ENCODE measurements at places on chromosomes 1 and 21.
A peak's percentile ranks its signal among the peaks of the same experiment; 100 is the strongest.

DNA sequence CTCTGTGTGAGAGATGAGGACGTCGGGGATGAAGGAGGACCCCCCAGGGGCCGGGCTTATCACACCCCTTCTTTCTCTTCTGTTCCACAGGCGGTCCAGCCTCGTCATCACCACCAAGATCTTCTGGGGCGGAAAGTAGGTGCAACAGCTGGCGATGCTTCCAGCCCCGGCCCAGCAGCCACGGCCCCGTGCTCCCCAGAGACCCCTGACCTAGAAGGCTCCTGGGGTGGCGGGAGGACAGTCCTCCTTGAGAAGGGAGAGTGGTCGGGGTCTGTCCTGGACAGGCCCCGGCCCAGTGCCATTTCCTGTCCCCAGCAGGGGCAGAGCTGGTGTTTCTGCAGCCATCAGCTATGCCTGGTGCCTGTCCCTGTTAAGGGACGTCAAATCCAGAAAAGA, 41.7 kb downstream of the KCNAB2 start:
- DNase-seq, result no peak

GRCh38 chr1:97668945-97669344, 251.9 kb downstream of the DPYD start:
- no peak for DNase-seq

DNA sequence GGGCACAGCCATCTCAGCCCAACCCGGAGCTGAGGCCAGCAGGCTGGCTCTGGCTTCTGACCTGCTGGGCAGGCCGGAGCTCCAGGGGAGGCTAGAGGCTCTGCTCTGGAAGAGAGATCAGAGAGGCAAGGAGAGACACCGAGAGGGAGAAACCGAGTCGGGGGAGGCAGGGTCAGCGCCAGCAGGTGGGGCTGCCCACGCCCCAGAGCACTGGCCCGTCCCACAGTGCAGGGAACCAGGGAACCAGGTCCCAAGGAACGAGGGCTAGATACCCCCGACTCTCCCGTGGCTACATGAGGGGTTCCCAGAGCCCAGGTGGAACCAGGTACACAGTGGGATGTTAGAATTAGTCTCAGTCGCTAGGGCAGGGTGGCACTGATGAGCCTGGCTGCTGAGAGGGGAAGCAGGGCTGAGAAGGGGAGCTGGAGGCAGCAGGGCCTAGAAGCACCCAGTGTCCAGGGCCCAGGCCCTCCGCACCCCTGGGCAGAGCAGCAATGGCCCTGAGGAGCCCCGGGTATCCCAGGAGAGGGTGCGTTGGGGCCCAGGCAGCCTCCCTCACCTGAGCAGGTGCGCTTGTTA, 2.1 kb downstream of the MASP2 start:
- no peak for DNase-seq

DNA sequence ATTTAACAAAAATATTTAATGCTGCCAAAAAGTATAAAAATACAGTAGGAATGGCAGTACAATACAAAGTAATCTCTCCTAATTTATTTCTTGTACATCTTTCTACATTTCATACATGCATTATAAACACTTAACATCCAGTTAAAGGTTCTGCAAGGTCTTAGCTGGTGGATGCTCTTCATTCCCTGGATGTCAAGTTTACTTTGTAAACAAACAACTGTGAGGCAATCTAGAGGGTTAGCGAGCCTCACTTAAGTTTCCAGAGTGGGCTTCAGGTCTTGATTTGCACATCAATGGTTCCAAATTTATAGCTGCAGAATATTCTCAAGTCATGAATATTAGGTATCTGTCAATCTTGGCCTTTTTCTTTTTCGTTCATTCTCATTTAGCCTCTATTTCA, 21.3 kb downstream of the RALGPS2 start:
- no peak for DNase-seq

DNA sequence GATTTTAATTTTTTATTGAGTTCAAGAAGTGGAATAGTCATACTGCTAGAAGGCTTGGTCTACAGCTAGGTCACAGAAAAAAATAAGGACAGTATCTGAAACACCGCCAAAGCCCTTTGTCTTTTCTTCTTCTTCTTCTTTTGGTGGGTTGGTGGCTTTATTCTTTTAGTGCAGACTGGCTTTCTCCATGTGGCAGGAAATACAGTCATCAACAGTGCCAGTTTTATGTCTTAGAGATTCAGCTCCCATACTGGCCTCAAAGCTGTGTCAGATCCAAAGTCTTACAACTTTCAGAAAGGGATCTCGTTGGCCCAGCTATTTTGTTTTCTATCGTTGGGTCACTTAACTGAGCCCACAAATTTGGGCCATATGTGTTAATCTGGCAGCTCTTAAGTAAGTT, 58.2 kb downstream of the FNBP1L start:
- no peak for DNase-seq

- DNase-seq, result no peak
Observed at GRCh38 chr21:41043014-41043413, 124.9 kb upstream of the BACE2 start.

GRCh38 chr1:203799157-203799556, 3.7 kb downstream of the ZBED6 start:
- no peak for DNase-seq

DNA sequence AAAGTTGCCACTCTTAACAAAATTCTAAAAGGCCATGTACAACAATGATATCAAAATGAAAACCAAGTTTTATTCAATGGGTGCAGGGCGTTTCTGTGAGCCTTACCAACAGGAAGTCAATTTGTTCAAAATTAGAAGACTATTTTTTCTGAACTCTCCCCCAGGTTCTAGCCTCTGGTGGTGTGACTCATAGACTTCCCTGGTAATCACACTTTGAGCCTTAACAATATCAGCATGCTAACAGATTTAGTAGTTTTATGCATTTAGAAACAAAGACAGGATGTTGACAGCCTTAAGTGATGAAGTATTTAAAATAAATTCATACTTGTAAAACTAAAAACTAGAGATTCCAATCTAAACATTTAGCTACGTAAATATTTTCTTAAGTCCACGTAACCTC, 88.4 kb downstream of the LRRC8C start:
- DNase-seq, result no peak

- no peak for DNase-seq
Observed at GRCh38 chr1:246577720-246578106, 11.5 kb downstream of the CNST start.

DNA sequence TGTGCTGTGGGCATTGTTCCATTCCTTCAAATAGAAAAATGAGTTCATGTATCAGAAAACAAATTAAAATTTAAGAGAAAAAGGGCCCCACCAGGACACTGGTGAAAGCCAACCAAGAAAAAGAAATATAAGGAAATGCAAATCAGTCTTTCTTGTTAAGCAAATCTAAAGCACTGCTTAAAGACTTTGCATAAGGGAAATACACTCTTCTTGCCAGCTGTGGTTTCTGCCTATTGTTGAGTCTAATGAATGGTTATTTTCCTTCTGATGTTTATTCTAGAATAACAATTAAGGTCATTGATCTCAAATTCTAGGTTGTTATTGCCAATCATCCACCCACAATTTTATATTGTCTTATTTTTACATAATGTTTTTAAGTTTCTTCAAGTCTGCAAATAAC, 158.6 kb upstream of the SNX7 start:
- no peak for DNase-seq

DNA sequence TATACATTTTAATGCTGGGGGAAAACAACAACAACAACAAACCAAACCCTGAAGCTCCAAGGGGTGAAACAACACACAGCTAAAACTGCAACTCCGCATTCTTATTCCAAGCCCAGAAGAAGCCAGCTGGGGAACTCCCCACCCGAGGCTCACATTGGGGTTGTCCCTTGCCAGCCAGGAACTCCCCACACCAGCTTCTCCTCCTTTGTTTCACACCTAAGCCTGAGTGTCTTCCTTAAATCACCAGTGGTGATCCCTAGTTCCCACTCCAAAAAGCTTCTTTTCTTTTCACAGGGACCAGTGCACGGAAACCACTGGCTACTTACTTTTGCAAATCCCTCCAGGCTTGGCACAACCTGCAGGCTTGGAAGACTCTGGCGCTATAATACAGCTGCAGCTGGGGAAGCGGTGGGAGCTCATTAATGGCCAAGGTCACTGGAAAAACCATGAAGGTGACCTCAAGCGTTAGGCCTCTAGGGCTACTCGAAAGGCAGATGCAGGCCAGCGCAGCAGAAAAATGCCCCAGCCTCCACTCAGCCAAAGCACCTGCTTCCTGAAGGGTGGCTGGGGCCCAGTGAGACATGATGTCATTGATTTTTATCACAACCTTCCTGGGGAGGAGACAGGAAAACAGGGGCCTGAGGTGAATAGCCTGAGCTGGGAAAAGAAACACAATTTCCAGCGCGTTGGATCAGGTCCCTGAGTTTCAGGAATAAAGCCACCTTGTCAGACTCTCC, 40.1 kb downstream of the TLR5 start:
- no peak for DNase-seq

GRCh38 chr1:208601561-208601960, 357.4 kb upstream of the PLXNA2 start:
- DNase-seq, result no peak

DNA sequence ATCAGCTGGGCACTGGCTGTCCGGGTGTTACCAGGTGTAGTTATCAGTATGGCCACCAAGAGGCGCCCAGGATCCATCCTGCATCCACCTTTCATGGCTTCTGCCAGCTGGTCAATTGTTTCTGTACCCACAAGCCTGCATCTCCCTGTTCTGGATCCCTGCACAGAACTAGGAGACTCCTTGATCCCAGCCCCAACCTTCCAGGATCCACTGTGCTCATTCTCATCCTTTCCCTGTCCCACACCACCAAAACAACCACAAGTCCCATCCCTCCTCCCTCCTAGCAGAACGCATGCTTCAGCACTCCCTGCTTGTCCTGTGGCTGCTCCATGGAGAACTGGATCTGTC, 27.2 kb upstream of the FOXE3 start:
- peak; percentile 33 for DNase-seq

GRCh38 chr1:223142795-223143536, at the start of gene TLR5:
Gene TLR5 (minus strand): TSS chr1:223143248. CDS start chr1:223113031, 30,217 bp downstream.
- DNase-seq, result peak; percentile 91

- DNase-seq, result no peak
Observed at GRCh38 chr21:20631633-20632032, 366.6 kb upstream of the NCAM2 start.

DNA sequence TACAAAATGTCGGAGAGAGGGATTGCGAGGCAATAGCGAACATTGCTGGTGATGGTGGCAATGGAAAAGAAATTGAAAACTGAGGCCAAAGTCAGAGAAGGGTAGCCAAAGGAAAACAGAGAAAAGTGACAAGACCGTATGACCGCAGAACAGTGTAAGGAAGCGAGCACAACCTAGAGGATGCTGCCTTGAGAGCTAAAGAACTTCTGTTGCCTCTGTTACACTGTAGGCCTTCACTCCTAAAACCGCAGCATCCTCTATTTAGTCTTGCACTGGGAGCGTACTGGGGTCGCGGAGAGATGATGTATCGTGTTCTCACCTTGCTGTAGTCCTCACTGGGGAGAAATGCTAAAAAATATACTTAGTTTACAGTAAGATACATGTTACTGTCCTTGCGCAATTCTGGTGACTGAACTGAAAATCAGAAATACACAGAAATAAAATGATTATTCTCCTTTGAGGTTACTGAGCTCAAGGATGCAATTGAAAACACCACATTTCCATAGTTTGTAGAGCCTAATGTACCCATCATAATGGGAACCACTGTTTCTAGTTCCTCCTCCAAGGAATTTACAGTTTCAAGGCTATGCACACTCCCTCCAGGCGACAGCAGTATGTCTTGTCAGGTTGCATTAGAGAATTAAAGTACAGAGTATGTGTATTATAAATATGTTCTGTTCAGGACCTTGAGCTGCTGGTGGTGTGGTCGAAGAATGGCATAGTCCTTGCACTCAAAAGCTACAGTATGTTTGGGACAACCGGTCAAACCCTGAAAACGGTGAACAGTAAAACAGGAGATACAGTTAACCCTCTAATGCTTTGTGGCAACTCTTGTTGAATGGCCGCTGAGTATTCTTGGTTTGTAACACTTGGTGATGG, 1.3 kb downstream of the NEK7 start:
- DNase-seq, result no peak

All from stimulated activated effector memory CD8-positive, alpha-beta T cell treated with anti-CD3 and anti-CD28 coated beads, Interleukin-12 subunit alpha, Interleukin-12 subunit beta, amount 100 ng/mL, for 72 hours (primary cell).